Cardiac muscle cell (in vitro differentiated cells and primary cell): ENCODE measurements at places on chromosomes 12 and 14. TPM values are rescaled to one million over a fixed set of nuclear protein-coding genes. Genes with fewer than 3 reads are reported as not detected.

DNA sequence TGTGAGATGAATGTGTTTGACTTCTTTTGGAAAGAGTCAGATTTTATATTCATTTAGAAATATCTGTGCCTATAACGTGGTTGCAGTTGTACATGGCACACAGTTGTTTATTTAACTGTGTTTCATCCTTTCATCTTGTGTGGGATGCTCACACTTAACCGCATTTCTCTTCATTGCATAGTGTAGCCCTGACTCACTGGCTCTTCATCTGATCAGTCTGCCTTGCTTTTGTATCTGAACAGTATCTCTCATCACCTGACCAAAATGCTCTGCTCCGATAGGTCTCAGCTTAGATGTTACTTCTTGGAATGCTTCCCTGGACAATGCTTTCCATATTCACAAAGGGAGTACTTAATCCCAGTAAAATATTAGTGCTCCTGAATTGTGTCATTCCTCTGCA is 83.4 kb downstream of the PDE3A start:
- DNase-seq: peak; percentile 84

DNA sequence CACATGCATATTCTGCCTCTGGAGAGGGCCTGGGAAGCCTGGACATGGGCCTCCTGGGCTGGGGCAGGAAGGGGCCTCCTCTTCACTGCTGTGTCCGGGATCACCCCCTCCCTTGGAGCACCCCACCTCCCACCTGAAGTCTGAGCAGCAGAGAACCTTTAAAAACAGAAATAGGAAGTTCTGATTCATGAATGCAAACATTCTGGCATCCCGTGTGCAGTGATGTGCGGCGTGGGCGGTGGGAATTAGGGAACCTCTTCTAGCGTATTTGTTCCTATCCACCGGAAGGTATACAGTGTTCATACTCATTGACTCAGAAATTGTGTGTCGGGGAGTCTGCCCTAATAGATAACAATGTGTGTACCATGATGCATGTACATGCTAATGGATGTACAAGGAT is 46.2 kb downstream of the C14orf132 start:
- no peak for DNase-seq

DNA sequence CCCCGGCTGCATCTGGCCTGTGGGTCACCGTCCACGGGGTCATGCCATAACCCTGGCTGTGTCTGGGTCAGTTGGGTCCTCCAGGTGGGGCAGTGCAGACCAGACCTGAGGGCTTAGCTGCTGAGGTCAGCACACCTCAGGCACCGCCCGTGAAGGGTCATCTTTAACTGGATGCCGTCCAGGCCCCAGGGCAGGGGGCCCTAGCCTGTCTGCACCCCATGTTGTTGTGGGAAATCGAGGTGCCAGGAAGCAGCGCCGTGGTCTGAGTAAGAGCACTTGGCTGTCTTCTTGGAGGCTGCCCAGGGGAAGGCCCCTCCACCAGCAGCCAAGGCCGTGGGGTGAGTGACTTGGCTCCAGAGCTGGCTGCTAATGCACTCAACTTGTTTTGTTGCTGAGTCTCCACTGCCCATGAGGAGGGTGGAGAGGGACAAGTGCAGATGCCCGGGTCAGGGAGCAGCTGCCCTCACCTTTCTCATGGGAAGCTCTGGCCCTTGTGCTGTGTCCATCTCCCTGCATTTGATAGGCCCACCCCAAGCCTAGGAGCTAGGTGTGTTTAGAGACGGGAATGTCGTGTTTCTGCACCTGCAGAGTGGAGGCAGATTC is 317.2 kb downstream of the TMEM121 start:
- no peak for DNase-seq

DNA sequence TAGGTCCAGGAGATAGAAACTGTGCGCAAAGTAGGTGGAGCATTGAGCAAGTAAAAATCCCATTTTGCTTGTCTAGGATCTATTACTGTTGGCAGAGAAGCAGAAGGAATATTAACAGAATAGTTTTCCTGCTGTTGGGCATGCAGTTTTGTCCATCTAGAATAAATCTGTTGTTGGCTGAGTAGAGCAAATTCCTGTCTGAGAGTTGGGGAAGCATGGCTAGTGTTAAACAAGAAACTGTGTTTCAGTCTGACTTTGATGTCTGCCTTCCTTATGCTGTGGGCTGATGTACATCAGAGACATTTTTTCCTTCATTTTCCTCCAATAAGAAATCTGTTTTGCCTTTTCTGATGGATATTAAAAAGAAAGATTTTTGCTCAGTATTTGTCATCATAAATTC is 98.2 kb downstream of the RAD52 start:
- peak; percentile 20 for DNase-seq

DNA sequence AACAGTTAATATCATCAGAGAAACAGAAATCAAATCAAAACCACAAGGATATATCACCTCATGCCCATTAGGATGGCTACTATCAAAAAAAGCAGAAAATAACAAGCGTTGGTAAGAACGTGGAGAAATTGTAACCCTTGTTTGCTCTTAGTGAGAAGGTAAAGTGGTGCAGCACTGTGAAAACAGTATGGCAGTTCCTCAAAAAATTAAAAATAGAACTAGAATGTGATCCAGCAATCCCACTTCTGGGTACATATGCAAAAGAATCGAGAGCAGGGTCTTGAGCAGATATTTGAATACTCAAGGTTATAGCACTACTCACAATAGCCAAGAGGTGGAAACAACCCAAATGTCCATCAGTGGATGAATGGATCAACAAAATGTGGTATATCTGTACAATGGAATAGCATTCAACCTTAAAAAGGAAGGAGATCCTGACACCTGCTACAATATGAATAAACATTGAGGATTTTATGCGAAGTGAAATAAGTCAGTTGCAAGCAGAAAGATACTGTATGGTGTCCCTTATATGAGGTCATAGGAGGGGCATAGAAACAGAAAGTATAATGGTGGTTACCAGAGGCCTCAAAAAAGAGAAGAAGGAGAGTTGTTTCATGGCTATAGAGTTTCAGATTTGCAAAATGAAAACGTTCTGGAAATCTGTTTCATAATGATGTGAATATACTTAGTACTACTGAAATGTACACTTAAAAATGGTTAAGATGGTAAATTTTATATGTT is 131.0 kb upstream of the EEA1 start:
- DNase-seq: no peak

DNA sequence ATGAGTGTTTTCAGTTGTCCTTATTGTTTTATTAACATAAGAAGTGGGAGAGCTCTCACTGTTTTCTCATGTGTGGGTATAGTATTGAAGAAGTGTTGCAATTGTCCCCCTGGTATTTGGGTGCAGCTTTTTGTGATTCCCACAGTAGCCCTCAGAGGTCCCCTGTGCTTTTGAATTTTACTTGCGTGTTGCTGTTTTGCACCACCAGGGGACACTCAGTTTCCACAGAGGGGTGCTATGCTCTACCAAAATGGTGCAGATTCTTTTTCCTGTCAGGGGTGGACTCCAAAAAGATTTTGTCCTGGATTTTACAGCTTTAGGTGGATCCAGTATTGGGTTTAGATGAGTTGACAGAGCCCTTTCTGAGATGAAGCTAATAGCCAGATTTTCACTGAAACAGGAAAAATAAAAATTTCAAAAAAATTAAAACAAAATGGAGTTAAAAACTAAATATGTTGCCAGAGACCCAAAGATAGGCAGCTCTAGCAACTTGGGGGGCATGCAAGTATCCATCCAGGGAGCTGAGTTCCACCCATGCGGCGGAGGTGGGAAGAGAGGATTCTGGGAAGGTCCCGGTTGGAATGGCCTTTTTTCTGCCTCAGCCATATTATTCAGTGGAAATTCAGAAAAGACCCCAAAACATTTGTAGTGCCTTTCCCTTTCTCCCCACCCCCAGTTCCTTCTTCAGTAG is 50.2 kb downstream of the TTLL5 start:
- DNase-seq: peak; percentile 80

- DNase-seq: no peak
Observed at GRCh38 chr14:72986857-72987256, 40.0 kb downstream of the ZFYVE1 start.

DNA sequence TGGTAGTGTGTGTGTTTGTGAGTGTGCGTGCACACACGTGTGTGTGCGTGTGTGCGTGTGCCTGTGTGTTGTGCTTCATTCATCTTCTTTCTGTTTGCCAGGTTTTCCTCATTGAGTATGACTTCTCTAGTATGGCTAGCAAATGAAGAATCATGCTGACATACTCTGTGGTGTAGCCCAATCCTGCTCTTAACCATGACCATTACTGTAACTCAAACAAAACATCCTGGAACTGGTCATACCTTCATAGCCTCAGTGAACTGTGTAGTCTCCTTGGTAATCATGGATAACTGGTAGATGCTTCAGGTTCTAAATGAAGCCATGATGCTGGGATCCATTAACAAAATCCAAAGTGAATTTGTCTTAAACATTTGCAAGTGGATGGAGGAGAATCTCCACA is 1117.7 kb downstream of the BCL11B start:
- DNase-seq: no peak

The PTPN21 gene
- 14.7 and 16.7 TPM in 2 replicates for total RNA-seq

The SDR9C7 gene
- total RNA-seq: 0.14 and 1.3 TPM in 2 replicates

The TUBA1C gene
- total RNA-seq: 67.0 and 151 TPM in 2 replicates

The RIMBP2 gene
- total RNA-seq: 2.4 and 10.5 TPM in 2 replicates

The MVK gene
- 56.1 and 83.3 TPM in 2 replicates for total RNA-seq

The KRT6A gene
- not detected in 2 replicates for total RNA-seq

The PRIMA1 gene
- total RNA-seq: 2.6 and 5.7 TPM in 2 replicates
